ENCODE measurements at places on chromosomes 1 and 21. TPM values are rescaled to one million over a fixed set of nuclear protein-coding genes. Genes with fewer than 3 reads are reported as not detected.

GRCh38 chr1:230495891-230496385 is 69.8 kb upstream of the PGBD5 start:
- no peak for DNase-seq

The EVA1C gene
- total RNA-seq = 8.8 TPM

The NVL gene
- 48.3 TPM for total RNA-seq

The SLC44A5 gene
- total RNA-seq = 0.82 TPM

The SLC25A34 gene
- total RNA-seq = 2.9 TPM

The DNAJB4 gene
- 197 TPM for total RNA-seq

GRCh38 chr1:225811622-225812487 is 1.9 kb downstream of the EPHX1 start:
- peak; percentile 47 for DNase-seq

GRCh38 chr21:36766511-36766910 is 67.6 kb downstream of the SIM2 start:
- no peak for DNase-seq

DNA sequence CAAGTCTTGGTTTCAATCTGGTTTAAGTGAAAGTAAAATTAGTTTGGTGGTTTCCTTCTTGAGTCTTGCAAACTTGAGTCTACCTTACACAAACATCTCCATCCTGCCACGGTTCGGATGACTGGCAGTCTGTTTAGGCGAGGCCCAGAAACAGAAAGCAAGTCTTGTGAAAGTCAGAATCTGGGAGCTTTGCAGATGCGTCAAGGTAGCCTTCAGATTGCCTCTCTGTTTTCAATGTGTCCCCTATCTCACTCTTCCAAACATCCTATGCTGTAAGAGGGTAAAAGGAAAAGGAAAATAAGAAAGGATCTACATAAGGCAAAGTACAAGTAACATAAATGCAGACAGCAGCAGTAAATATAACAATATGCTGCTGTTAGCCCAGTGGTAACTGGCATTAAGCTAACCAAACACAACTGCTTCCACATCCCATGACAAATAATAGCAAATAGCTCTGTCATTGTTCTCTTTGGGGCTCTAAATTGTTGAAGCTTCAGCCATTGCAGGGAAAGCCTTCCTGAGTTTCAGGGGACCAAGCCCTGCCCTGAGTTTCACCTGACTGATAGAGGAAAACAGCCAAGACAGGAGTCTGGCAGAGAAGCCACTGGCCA is 26.2 kb upstream of the C1orf105 start:
- peak; percentile 47 for DNase-seq

- DNase-seq = no peak
Measured at GRCh38 chr1:29406814-29407213, 170.5 kb downstream of the PTPRU start.

- DNase-seq = peak; percentile 5
Measured at GRCh38 chr1:180231936-180232335, 1.9 kb downstream of the LHX4 start.

The PIGP gene
- total RNA-seq = 10.4 TPM

- no peak for DNase-seq
Measured at GRCh38 chr1:241470361-241470760, 49.2 kb downstream of the FH start.

DNA sequence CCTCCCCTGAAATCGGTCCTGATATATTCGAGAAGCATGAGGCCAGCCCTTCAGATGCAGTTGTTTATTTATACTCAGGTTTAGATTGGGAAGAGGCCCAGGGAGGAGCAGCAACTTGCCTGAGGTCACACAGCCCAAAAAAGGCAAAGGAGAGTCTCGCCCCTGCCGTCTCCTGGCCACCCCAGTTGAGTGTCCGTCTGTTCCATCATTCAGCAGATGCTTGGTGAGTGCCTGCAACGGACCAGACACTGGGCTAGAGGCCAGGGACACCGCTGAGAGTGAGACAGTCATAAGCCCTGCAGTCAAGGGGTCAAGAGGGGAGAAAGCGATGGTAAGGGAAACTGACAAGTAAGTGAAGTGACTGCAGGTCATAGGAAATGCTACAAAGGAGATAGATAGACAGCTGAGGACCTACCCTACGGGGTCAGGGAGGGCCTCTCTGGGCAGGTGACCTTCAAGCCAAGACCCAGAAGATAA is 15.4 kb upstream of the SELENON start:
- DNase-seq = no peak

GRCh38 chr1:165217958-165218357 is 138.6 kb downstream of the LMX1A start:
- DNase-seq = no peak

The CD53 gene
- total RNA-seq = 7.2 TPM

- no peak for DNase-seq
Measured at GRCh38 chr1:79043506-79043905, 37.0 kb upstream of the ADGRL4 start.

- no peak for DNase-seq
Measured at GRCh38 chr1:244067893-244068292, 16.8 kb downstream of the ZBTB18 start.

- no peak for DNase-seq
Measured at GRCh38 chr21:16569679-16570078, 839.9 kb downstream of the USP25 start.

The SLC2A5 gene
- total RNA-seq = 15.9 TPM

DNA sequence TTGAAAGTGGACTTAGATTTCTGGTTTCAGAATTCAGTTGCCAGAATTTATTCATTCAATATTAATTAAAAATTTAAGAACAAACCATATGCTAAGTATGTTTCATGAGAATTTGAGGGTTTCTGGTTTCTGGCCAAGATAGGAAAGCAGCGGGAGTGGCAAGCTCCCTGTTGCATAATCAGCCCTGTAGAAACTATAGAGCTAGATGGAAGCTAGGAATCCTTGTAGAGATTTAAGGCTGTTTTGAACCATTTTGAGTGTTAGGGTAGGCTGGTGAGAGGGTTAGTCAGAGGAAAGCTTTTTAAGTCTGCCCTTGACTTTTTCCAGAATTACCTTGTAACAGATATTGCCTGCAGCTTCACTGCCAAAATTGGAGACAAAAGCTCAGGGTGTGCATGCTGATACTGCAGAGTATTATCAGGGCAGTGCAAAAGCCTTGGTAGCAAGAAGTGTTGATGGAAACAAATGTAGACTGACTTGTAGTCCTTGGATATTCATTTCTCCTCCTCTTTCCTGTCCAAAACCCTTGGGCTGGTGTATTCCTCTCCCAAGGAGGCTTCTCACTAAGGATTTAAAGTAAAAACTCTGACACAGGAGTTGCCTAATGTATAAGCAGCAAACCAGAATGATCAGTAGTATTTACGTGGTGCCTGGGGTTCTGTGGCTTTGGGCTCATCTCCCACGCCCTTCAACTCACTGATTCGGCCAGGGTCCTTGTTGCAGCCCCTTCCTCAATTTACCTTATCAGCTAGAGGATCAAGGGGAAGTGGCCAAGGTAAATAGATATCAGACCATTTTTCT is 12.6 kb upstream of the GIPC2 start:
- no peak for DNase-seq

The UBQLN4 gene
- 29.1 TPM for total RNA-seq

DNA sequence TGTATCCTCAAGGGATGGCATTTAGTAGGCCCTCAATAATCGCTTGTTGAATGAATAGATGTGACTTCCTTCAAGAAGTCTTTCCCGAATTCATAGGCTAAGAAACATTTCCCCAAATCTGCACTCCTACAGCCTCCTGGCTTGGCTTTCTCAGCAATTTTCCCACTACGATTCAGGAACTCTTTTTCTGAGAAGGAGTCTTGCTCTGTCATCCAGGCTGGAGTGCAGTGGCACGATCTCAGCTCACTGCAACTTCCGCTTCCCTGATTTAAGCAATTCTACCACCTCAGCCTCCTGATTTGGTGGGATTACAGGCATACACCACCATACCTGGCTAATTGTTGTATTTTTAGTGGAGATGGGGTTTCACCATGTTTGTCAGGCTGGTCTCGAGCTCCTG is 37.9 kb upstream of the IFFO2 start:
- DNase-seq = no peak

The TMEM54 gene
- 14.9 TPM for total RNA-seq

DNA sequence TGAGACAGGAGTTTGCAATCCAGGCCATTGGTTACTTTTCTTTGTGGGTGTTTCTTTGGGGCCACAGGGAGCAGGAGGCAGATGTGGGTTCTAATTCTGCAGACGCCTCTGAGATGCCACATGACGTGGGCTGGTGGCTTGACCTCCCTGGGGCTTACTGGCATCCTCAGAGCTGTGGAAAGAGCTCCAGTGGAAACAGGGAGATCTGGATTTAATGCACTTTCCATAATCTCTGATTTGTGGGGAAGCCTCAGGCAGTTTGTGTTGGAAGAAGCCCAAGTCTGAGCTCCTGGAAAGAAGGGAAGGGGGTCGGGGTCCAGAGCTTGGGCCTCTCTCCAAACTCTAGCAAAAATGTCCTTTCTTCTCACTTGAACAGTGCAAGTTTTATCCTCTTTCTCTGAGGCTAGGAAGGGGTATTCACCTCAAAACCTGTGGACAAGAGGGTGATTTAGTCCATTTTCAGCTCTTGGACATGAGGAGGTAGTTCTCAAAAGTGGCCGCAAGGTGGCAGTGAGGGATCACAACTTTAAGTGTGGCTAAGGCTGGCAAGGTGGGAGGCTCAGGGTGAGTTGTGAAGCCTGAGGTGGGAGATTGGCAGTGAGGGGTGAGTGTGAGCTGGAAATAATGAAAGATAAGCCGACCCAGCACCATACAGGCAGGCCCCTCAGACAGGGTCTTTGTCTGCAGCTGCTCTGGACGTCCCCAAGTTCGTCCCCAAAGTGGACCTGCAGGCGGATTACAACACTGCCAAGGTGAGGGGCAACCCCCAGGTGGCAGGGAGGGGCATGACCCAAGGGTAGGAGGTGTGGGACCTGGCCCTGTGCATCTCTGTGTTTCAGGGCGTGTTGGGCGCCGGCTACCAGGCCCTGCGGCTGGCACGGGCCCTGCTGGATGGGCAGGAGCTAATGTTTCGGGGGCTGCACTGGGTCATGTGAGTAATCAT is 9.2 kb downstream of the IKBKE start:
- DNase-seq = peak; percentile 92

DNA sequence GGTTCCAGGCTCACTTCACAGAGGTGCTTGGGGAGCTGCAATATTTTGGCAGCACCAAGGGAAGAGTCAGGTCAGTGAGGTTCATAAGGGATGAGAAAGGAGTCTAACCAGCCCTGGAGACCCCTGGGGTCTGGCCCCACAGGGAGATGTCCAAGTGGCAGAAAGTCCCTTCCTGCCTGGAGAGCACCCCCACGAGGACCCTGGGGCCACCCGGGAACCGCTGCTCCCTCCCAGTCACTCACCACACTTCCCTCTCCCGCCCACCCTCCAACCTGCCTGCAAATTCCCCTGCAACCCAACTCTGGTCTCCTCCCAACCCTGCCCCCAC is 6.5 kb upstream of the ITGB2 start:
- DNase-seq = no peak

GRCh38 chr1:8663915-8664329 is 153.5 kb downstream of the RERE start:
- DNase-seq = no peak

- DNase-seq = no peak
Measured at GRCh38 chr1:54199151-54199764, 572 bp downstream of the CYB5RL start.

The FOXE3 gene
- total RNA-seq = not detected

The DAB1 gene
- total RNA-seq = 2.5 TPM

All from tongue (tissue), 3 donors.